ENCODE measurements at places on chromosomes 5 and 9. TPM values are rescaled to one million over a fixed set of nuclear protein-coding genes. Genes with fewer than 3 reads are reported as not detected.

Gene CYSRT1
- total RNA-seq, result 4.1 TPM

Gene WDR31
- 1.3 TPM for total RNA-seq

Gene MARCOL
- not detected for total RNA-seq

Gene NEK6
- 50.0 TPM for total RNA-seq

Gene PLPPR1
- total RNA-seq, result not detected

Gene IQGAP2
- 0.95 TPM for total RNA-seq

Gene EIF4E1B
- not detected for total RNA-seq

Gene ARHGEF28
- total RNA-seq, result 13.3 TPM

Gene CHD1
- total RNA-seq, result 25.3 TPM

Gene INSYN2B
- 0.63 TPM for total RNA-seq

Gene DOCK2
- total RNA-seq, result 3.5 TPM

Gene STKLD1
- total RNA-seq, result 0.85 TPM

Gene SLC34A1
- not detected for total RNA-seq

Gene GRXCR2
- total RNA-seq, result not detected
